ENCODE measurements at places on chromosomes 2 and 18.

DNA sequence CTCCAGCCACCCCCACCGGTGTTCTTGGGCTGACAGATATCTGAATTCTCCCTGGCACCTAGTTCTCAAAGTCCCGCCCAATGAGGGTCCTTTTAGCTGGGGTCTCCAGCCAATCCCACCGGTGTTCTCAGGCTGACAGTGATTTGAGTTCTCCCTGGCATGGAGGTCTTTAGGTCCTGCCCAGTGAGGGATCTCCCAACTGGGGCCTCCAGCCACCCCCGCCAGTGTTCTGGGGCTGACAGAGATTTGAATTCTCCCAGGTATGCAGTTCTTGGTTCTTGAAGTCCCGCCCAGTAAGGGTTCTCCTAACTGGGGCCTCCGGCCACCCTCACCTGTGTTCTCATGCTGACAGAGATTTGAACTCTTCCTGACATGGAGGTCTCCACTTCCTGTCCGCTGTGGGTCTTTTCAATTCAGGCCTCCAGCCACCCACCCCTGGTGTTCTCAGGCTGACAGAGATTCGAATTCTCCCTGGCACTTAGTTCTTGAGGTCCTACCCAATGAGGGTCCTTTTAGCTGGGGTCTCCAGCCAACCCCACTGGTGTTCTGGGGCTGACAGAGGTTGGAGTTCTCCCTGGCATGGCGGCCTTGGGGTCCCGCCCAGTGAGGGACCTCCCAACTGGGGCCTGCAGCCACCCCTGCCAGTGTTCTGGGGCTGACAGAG is 154.6 kb downstream of the ANKRD36 start:
- no peak for DNase-seq

DNA sequence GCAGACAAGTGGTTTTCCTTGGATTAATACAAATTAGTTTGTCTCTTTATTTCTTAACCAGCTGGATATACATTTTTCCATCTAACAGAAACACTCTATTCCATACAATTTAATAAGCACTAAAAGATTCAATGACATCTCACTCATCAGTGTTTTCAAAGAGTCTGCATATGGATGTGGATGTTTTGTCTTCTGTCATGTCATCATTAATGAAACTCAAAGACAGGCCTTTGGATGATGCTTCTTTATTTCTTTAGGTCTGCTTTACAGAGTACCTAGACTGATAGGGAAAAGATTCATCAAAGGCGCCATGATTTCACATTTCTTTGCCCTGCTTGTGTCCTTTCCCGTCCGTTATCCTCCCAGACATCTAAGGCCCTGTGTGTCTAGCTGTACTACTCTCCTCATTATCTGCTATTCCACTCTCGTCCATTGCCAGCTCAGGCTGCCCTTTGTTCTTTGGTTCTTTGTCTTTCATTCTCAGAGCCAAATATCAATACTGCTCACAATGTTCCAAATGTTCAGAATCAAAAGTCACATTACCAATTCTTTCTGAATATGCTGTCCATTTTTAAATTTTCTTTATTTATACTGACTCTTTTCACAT is 232.3 kb upstream of the CHAC2 start:
- DNase-seq, result no peak

DNA sequence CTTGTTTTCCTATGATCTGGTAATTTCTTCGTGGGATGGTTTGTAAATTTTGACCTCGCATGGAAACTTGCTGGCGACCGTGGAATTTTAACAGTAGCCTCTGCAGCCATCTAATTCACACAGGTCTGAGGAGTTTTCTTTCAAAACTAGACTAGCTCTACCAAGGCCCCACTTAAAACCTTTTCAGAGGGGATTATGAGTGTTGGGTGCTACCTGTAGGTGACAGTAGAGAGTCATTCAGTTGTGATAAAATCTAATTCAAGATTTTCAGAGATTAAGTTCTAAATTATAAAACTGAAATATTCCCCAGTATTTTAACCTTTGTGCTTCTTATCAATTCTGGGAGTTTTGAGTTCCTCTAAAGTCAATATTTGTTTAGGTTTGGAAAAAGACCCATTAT is 31.0 kb downstream of the THSD7B start:
- DNase-seq, result peak; percentile 11

DNA sequence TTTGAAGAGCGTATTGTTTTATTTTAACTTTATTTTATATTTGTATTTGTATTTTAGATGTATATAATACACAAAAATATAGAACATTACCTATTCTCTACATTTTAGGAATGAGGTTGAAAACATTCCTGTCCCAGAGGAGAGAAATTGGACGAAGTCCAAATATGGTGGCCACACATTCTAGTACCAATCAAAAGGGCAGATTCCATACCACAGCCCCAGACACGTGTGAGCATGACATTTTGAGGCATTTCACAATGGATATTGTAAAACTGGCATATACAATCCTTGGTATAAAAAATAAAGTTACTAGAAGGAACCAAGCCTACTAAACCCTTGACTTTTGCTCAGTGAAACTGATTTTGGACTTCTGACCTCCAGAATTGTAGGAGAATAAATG is 50.6 kb downstream of the C2orf76 start:
- DNase-seq, result no peak

DNA sequence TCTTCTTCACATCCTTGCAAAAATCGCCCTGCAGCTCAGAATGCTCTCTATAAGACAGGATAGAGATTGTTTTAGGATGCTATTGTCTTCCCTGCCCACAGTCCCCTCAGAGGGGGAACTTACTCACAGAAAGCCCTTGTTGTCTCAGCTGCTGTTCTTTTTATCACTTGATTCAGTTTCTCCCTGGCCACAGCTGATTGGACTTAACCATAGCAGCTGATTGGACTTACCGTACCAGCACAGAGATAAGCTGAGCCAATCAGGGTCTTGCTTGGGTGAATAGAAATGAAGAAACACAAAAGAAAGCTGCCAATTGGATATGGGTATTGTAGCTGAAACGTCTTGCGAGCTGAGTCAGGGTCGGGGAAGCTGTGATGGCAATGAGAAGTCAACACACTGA is 194.2 kb upstream of the MEX3C start:
- no peak for DNase-seq

DNA sequence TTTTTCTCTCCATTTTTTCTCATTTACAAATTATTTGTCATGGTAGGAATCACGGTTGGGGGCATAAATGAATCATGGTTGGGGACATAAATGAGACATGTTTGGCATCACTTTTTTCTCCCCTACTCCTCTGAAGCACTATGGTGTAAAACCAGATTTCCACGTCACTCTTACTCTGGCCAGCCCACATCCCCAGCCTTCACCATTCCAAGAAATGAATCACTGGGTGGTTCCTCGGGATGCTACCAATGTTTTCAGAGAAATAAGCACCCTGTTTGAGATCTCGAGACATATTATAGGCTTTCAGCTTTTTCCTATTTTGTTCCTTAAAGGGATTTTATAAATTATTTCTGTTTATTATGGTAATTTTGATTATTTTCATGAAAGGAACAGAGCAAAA is 155.0 kb upstream of the SLC8A1 start:
- DNase-seq, result no peak

GRCh38 chr2:60489289-60489688 is 64.2 kb downstream of the BCL11A start:
- DNase-seq, result no peak

DNA sequence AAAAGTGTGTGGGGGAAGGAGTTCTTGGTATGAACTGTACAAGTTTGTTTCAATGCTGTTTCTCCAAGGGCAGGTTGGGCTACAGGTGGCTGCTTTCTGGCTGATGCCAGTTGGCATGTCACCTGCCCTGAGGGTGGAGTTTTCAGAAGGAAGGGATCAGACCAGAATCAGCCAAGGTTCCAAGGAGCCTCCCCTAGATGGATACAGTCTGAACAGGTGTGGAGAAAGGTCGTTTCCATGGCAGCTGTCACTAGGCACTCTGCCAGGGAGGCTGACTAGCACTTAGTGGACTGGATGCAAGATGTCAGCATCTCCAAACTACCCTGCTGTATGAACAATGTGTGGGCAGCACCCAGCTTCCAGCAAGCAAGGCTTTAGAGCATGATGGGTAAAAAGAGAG is 444.4 kb upstream of the HNRNPA3 start:
- DNase-seq, result no peak

GRCh38 chr18:22180722-22181121 is 11.3 kb downstream of the GATA6 start:
- no peak for DNase-seq

GRCh38 chr2:121897335-121897970 is 142.0 kb downstream of the TSN start:
- peak; percentile 23 for DNase-seq

DNA sequence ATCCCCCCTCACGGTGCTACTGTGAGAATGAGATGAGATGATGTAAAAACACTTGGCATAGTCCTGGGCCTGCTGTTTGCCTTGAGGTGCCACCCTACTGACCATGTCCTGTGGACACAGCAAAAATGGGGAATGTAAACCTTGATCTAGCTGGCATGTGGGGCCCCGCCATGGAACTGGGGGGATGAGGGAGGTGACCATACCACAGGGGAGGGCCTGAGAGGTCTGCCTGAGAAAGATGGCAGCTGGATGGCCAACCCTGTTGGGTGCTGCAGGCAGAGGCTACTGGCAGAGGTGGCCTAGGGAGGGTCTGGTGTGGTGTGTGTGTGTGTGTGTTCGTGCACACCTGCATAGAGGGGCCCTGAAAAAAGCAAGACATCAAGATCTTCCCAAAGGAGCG is 777 bp downstream of the HAAO start:
- DNase-seq, result no peak

DNA sequence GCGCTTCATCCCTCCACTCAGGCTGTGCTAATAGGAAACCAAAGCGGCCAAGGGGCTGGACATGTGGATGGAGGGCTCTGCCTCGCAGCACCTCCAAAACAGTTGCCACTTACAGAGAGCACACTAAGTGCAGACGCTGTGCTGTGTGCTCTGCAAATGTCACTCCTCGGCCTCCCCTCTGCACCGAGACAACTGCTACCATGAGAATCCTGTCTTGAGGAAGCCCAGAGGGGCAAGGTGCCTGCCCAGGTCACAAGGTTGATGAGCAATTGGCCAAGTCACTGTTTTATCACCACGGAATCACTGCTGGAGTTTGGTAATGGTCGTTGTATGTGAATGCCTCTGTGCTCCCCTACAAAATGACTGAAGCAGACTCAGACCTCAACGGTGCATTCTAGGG is 132.2 kb downstream of the SEPTIN10 start:
- no peak for DNase-seq

DNA sequence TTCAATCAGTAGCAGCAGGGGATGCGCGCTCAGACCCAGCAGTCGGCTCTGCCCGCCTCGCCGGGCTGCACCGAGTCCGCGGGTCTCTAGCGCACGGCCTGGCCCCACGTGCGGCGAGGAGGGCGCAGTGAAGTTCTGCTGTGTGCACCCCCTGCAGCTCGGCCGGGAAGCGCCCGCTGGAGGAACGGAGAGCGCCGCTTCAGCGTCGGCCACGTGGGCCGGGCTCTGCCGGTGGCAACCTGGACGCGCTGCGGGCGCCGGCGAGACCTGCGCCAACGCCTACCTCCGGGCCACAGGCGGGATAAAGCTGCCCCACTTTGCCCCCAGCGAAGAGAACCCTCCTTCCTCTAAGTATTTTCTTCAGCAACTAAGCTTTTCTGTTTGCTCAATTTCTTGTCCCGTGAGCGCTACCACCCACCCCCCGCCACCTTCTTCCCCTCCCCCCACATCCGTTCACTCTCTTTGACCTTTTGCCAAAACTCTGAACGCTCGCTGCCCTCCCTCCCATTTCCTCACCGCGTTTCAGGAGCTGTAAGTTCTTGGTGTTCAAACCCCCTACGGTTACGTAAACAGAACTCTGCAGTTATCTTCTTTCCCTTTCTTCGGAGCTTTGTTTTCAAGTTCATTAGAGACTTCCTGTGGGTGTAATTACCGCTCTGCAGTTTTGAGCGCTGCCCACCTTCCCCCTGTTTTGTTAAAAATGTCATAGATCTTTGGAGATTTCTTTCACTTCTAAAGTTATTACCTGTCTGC is 42.6 kb upstream of the EDAR start:
- DNase-seq, result peak; percentile 94

DNA sequence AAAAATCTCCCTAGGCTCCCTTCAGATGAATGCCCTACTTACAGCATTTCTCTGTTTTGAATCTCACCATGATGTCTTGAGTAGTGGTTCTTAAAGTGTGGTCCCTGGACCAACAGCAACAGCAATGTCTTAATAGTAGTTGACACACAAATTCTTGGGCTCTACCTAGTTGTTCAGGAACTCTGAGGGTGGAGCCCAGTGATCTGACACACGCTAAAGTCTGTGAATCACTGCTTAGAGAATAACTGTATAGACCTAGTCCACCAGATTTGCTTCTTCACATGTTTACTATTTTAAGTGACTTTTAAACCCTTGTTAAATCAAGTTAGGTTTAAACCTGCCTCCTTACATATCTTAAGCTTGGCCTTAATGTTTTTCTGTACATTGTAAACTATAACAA is 47.6 kb upstream of the ARHGAP15 start:
- DNase-seq, result no peak

DNA sequence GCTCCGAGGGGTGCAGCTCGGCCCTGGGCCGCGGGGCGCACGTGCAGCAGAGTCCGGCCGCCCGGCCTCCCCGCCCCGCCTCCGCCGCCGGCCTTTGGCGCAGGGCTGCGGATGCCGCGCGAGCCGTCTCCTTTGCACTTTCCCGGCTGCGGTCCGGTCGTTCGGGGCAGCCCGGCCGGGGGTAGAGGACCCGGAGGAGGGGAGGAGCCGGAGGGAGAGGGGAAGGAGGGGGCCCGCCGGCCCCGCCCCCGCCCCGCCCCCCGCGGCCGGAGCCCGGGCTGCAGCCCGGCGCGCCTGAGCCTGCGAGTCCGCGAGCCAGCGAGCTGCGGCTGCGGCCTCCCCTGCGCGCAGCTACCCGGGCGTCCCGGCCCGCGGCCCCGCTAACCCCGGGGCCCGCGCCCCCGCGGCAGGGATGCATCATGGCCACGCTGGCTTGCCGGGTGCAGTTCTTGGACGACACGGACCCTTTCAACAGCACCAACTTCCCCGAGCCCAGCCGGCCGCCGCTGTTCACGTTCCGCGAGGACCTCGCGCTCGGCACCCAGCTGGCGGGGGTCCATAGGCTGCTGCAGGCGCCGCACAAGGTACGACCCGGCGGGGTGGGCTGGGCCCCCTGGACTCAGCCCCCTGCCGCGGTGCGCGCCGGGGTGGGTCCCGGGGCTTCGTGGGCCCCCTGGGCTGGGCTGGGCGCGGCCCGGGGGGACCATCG is at the start of gene FHOD3:
Gene FHOD3 (plus strand): TSS at position 297 of the 709 bp plus-strand sequence. CDS start 123 bp downstream, at position 420.
- DNase-seq, result no peak

DNA sequence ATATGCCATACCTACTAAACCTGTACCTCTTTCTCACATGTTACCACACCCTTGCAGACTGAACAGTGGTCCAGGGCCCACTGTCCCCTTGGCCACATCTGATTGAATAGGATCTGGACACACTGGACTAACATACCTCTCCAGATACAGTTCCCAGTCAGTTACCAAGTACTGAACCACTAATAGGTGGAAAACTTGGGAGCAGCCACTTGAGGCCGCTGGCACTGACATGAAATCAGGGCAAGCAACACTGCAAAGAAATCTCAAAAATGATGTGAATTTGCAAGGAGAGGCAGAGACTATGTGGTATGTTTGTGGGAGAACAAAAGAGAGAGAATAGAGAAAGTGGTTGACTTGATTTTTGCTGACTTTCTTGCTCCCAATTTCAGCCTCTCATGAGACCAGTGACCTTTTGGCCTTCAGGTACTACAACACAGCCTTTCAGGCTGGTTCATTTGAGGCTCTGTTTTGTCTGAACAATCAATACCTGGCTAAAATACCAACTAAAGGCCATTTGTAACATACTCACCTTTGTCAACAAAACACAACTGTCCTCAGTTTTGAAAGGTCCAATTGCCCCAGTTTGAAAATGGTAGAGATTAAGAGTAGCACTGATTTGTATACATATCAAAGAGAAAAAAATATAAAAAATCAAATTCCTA is 7.8 kb downstream of the GRB14 start:
- no peak for DNase-seq

GRCh38 chr18:61474341-61474740 is 141.1 kb downstream of the CDH20 start:
- DNase-seq, result no peak

GRCh38 chr2:139720056-139720455 is 939.9 kb upstream of the NXPH2 start:
- DNase-seq, result no peak
